ENCODE measurements at places on chromosomes 6 and 20.

DNA sequence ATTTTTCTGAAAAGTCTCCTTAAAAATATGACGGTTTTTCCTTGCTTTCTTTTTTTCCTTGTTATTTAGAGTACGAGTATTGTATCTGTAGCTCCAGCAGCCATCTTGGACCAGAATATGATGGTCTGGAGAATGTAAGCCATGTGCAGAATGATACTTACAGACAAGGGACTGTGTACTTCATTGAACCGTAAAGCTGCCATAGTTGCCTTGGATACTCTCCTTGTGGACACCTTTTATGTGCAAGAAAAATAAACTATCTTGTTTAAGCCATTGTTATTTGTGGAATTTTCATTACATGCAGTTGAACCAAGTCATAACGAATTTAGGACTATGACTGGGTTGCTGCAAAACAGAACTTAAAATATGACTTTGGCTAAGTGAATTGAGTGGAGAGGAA is 485.8 kb upstream of the CITED2 start:
- no peak for DNase-seq

DNA sequence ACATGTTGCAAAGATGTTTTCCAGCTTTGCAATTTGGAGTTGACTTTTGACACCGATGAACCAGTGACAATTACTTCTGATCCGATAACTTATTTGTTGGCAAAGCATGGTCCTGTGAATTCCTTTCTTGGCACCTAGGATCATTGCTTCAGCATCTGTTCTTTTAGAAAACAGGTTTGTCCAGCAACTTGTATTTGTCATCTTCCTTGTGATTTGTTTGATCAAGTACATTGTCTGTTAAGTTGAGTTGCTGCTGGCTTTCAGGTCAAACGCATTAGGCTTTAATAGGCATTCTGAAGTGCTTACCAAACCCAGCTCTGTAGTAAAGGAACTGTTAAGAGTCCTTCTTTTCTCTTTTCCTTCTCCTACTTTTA is 192.4 kb upstream of the ZNF217 start:
- DNase-seq = no peak

- DNase-seq = no peak
Measured at GRCh38 chr20:7371518-7372163, 568.6 kb downstream of the HAO1 start.

DNA sequence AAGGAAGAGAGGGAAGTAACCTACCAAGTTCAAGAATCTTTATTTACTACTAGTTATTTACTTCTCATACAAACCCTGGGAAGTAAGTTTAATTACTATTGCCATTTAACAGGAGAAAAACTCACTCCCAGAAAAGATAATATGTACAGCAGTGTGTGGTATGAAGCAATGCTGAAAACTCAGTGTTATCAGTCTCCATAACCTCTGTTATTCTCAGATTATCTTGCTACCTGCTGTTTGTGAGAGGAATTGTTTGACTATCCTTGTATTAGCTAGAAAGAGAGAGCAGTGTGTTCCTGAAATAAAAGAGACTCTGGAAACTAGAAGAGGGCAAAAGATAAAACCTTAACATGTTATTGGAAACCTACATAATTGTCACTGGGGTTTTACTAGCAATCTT is 38.2 kb downstream of the ADGRB3 start:
- no peak for DNase-seq
